HAP-1 (cell line): ENCODE measurements at places on chromosomes 2 and 18.

DNA sequence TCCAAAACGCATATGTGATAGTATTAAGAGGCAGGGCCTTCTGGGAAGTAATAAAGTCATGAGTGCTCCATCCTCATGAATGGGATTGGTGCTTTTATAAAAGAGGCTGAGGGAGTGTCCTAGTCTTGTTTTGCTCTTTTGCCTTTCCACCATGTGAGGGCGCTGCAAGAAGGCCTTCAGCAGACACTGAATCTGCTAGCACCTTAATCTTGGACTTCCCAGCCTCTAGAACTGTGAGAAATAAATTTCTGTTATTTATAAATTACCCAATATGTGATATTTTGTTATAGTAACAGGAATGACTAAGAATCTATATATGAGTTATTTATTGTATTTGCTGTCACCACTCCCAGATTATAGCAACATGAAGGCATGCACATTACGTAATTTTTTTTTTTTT, 63.5 kb downstream of the PLA2R1 start:
- no peak for DNase-seq

- no peak for DNase-seq
Measured at GRCh38 chr18:79904357-79905147, 46.9 kb downstream of the SLC66A2 start.

DNA sequence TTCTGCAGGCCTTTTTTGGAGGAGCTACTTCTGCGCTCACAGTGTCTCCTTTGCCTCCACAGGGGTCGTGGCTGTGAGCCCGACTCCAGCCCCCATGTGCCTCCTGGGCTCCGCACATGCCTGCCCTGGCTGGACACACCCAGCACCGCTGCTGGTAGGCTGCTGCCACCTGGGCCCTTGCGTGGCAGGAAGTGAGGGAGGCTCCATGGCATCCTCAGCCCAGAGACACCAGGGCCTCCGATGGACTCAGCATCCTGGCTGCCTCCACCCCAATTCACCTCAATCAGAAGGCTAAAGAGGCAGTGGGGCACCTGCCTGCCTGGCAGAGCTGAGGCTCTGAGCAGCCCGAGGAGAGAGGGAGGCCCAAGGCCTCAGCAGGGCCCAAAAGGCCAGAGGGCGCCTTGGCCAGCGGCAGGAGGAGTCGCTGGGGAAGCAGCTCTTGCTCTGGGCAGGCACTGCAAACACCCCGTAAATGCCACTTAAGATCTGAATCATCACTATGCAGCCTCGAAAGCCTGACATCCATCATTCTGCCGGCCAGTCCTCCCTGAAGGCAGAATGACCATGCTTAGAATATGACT, 68.3 kb upstream of the OTOS start:
- DNase-seq, result no peak

DNA sequence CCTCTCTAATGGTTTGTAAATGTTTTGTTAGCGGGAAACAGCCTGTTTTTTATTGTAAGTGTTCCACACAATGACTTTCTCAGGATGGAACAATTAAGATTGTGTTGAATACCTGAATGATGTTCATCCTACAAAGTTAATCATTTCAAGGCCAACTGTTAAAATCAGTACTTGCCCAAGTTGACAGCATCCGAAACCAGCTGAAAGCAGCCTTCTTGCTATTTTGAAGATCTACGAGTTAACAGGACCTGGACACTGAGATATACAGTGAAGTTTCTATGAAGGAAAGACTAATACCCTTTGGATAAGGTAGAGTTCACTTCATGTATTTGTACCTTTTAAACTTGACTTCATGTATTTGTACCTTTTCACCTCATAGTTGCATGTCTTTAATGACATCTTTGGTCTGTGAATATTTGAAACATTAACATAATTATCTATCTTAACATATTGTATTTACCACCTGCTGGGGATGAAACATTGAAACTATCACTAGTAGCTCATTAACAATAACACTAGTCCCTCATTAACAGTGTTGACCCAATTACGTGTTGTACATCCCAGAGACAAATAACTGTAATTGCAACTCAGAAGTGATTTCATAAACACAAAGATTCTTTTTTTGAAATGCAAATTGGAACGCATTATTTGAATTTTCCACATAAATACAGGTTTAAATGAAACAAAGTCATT, 556.0 kb upstream of the MEX3C start:
- no peak for DNase-seq

DNA sequence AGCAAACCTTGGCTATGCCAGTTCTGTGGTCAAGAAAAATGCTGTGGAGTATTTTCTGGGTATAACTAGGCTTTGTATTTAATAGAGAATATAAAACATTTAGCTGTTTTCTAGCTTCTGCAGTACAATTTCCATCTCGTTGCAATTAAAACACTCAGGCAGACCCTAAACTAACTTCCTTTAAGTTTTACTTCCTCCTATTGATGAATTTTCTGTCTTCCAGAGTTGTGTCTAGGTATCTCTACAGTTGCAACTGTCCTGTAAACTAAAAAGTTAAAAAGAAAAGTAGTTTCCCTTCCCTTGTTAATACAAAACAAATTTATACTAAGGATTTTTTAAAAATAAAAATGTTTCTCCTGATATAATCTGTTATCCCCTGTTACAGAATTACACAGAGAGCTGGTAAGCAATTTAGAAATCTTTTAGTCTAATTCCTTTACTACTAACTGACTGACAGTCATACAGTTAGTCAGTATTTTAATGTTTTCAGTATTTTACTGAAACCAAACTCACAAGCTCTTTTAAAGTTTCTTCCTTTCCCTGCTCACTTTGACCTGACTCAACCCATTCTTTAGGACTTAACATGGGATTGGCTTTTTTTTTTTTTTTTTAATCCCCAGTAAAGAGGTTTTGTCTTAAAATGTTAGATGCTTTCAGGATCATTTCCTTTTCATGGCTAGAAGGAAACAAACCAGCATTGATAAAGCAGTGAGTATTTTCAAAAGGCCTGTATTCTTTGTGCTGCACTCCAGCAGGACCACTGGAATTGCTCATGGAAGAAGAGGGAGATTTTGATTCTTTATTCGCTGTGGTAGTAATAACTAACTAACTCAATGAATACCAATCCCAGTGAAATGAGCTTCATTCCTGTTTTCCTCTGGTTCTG, 22.9 kb downstream of the ITGAV start:
- DNase-seq, result no peak

DNA sequence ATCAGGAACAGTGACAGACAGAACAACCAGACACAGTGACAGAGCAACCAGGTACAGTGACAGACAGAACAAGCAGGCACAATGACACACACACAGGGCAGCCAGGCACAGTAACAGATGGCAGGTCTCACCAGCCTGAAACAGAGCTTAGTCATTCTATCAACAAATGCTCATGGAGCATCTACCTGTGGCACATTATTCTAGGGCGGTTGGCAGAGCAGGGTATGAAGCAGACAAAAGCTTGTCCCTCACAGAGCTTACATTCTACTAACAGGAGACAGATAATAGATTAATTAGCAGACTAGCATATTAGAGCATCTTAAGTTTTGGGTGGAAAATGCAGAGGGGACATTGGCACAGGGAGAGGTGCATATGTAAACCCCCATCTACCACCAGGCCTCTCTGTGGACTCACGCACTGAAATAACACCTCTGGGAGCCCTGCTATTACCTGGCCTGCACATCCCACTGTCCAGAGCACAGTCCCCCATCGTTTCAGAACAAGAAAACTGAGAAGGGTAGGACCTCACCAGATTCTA, 64.1 kb upstream of the RAB6C start:
- DNase-seq, result no peak

DNA sequence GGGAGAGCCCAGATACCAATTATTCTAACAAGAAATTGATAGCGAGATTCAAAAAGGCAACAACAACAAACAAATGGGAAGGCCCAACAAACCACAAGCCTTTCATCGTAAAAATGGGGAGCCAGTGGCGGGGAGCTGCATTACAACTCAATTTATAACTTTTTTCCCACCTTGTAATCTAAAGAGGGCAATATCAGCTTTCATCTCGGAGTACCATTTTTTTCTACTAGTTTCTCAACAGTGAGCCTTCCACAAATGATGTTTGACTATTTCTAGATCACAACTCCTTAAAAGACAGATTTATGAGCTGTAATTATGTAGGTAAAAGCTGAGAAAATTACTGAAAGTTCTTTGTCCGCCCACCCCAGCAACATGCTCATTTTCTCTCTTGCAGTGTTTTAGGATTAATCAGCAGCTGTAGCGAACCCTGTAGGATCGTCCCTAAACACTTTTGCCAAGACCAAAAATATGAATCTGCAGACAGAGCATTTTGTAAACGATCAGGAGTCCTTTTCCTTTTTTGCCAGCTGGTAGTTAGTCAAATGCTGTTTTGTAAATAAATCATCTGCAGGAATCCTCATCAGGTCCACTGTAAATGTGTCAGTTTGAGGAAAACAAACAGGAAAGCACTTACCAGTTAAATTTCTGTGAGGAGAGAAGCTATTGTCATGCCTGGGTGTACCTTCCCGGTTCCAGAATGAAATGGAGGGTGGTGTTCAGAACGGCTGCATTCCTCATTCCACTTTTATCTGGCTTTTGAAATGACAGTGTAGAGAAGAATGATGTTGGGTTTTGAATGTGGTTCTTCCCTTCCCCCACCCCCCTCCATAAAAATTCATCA, 53.2 kb downstream of the EEF1B2 start:
- peak; percentile 69 for DNase-seq

- no peak for DNase-seq
Measured at GRCh38 chr18:35028536-35028935, 12.7 kb upstream of the MAPRE2 start.

- no peak for DNase-seq
Measured at GRCh38 chr18:28018351-28018750, 158.6 kb downstream of the CDH2 start.

DNA sequence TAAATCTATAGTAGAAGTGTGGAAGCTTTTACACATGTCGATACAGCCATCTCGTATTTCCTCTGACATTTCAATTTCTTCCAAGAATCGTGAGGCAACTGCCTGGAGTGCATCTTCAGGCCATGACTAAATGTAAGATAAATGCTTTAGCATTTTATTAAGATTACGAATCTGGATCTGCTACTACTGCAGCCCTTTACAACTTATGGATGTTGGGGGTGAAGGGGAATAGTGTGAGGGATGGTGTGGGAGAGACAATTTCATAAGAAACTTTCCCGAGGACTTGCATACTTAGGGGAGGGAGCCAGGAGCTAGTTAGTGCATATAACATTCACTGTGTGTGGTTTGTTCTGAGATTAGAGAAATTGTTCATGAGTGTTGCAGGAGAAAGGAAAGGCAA, 204.8 kb downstream of the SLC39A10 start:
- no peak for DNase-seq

DNA sequence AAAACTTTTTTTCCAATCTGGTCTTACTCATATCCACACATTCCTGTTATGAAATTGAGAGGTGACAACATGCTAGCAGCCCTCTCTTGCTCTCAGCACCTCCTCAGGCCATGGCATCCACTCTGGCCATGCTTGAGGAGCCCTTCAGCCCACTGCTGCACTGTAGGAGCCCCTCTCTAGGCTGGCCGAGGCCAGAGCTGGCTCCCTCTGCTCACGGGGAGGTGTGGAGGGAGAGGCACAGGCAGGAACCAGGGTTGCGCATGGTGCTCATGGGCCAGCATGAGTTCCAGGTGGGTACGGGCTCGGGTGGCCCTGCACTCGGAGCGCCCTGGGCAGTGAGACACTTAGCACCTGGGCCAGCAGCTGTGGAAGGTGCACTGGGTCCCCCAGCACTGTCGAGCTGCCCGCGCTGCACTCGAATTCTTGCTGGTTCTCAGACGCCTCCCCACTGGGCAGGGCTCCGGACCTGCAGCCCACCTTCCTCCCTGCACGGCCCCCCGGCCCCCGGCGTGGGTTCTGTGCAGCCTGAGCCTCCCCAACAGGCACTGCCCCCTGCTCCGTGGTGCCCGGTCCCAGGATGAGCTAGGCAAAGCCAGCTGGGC, 1669.6 kb upstream of the CELF4 start:
- DNase-seq, result no peak

DNA sequence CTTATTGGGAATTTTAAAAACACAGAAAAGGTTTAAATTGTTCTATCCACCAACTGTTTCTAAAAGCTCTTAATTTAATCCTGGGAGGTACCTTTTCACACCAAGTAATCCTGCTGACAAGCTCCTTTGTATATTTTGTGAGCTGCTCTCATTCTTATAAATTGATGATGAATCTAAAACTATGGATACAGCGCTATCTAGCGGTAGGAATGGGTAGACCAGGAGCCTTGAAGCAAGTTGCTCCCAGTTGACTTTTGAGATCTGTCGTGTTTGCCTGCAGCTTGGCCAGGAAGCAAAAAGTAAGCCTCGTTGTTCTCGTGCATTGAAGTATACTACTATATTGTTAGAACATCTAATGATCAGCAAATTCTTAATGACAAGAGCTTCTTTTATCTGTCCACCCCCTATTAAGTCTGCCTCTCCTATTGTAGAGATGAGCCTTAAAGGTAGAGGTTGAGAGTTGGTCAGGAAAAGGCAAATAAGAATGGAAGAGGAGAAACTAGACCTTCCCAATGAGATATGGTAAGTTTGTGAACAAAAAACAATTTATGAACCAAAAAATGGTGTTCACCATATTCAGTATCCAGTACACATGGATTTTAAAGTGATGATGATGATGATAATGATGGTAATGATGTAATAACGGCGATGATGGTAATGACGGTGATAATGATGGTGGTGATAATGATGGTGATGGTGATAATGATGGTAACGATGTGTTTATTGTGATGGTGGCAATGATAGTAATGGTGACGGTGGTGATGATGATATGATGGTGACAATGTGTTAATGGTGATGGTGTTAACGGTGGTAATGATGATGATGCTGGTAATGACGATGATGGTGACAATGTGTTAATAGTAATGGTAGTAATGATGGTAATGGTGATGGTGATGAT, 212.1 kb upstream of the NCKAP5 start:
- DNase-seq, result peak; percentile 69

- DNase-seq, result no peak
Measured at GRCh38 chr18:79507546-79508480, 112.1 kb downstream of the NFATC1 start.

GRCh38 chr18:61470031-61470674, 136.9 kb downstream of the CDH20 start:
- DNase-seq, result no peak

DNA sequence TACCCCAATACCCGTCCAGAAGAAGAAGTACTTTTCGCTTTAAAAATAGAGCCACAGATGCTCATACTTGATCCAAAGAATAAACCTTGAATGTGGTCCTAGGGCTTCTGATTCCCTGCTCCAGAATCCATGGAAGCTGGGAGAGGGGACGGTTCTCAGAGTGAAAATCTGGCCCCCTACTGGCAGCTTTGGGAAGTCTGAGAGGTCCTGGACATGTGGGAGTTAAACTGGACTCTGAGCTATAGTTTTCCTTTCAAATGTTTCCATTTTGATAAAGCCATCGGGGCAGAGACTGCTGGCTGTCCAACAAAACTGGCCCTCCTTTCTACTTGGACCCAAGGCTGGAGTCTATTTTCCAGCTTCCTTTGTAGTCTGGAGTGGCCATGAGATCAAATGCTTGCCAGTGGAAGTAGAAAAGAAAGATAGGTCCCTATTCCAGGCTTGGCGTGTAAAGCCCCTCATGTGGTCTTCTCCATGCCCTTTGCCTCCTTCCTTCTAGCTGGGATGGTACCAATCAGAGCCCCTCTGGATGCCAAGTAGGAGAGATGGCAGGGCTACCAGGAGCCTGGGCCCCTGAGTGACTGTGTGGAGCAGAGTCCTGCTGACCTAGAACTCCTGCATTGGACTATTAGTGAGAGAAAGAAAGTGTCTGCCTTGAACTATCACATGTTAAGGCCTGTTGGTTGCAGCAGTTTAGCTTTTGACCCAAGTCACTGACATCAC, 37.7 kb upstream of the TBC1D8 start:
- DNase-seq, result peak; percentile 83
